ENCODE measurements at places on chromosomes 2 and 18.

GRCh38 chr18:75247611-75248421, 37.2 kb downstream of the TSHZ1 start:
- DNase-seq = peak; percentile 69

- no peak for DNase-seq
These were observed 62.9 kb downstream of the EML4 start for GRCh38 chr2:42232024-42232423.

DNA sequence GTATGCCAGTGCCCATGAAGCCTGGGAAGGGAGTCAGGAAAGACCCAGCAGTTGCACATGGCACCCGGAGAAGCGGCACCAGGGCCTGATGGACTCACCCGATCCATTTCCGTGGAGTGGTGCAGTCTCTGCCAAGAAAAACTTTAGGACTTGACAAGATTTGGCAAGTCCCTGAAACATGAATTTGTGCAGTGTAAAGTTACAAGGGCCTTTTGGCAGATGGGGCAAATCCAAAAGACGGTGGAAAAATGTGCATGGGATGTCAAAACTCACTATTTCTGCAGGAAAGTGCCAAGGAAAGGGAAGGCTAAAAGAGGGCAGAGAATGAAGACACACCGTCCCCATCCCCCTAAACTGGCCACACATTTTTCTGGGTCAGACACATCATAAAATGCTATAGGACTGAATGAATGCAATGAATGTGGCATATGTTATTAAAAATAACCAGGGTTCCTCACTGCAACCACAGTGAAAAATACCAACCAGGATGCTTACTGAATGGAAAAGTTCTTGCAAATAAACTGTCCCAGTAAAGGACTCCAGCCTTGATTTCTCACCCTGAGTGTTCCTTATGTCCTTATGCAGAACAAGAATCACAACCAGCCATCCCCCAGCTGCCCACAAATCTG, 173.5 kb upstream of the SIX2 start:
- DNase-seq = no peak

GRCh38 chr2:29000956-29001355, 19.9 kb downstream of the TOGARAM2 start:
- no peak for DNase-seq

- no peak for DNase-seq
These were observed 9.4 kb downstream of the FBLN7 start for GRCh38 chr2:112147382-112148168.

Data from NCI-H2081 treated with DMSO at 0.1 percent for 48 hours (cell line).